G401 (cell line): ENCODE measurements at places on chromosomes 12 and 14.
A peak's percentile ranks its signal among the peaks of the same experiment; 100 is the strongest.

DNA sequence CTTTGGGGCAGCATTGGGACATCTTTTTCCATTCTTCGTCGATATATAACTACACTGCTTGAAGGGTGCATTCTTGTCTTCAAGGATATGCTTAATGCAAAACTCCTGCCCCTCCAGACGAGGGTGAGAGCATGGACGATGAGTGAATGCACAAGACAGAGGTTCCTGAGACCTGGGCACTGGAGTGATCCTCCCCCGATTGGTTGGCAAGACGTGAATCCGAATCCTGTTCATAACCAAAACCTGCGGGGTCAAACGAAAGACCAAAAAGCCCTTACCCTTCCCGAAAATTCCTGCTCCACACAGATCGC, 684 bp downstream of the KANSL2 start:
- DNase-seq, result no peak

- DNase-seq, result peak; percentile 31
Measured at GRCh38 chr12:45122768-45123380, 72.0 kb upstream of the DBX2 start.

DNA sequence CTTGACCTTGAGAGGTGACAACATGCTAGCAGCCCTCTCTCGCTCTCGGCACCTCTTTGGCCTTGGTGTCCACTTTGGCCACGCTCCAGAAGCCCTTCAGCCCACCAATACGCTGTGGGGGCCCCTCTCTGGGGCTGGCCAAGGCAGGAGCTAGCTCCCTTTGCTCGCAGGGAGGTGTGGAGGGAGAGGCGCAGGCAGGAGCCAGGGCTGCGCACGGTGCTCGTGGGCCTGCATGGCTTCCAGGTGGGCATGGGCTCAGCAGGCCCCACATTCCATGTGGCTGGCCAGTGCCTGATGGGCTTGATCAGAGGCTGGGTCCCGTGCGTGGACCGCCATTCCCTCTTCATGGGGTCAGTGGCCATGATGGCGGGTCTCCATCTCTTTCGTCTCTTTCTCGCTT, 1237.0 kb upstream of the USP15 start:
- no peak for DNase-seq

DNA sequence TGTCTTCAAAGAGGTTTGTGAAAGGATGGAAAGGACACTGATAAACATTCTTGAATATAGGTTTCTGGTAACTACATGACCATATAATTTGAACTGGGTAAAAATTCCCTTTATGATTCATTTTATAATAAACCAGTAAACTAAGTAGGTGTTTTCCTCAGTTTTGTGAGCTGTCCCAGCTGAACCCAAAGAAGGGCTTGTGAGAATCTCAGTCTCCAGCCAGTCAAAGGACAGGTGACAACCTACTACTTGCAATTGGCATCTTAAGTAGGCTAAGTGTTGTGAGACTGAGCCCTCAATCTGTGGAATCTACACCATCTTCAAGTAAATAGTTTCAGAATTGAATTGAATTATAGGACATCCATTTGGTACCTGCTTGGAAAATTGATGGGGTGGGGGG, 75.2 kb downstream of the MYF5 start:
- no peak for DNase-seq

DNA sequence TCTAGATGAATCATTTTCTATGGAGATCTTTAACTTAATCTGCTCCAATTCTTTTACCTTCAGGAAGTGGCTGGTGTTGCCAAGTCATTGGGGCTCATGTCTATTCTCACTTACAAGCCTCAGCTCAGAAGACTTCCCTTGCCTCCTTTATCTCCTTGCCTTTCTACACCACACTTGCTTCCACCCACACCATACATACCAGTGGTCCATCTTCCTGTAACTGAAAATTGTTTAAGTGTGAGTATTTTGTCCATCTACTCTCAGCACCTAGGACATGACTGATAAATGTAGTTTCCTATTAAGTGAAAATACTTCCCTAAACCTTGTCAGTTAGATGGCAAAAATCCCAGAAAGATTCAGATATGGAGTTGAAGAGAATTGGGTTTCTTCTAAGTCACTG, 199.7 kb upstream of the CPNE8 start:
- DNase-seq, result no peak

- DNase-seq, result peak; percentile 54
Measured at GRCh38 chr14:90562652-90563051, 165.8 kb downstream of the CALM1 start.

- DNase-seq, result peak; percentile 44
Measured at GRCh38 chr14:68786491-68787091, 6.3 kb downstream of the ZFP36L1 start.

- no peak for DNase-seq
Measured at GRCh38 chr12:91023326-91024004, 18.7 kb upstream of the EPYC start.

- no peak for DNase-seq
Measured at GRCh38 chr12:95182868-95183415, 34.3 kb downstream of the FGD6 start.

- DNase-seq, result no peak
Measured at GRCh38 chr12:109542014-109542413, 31.3 kb downstream of the MMAB start.

DNA sequence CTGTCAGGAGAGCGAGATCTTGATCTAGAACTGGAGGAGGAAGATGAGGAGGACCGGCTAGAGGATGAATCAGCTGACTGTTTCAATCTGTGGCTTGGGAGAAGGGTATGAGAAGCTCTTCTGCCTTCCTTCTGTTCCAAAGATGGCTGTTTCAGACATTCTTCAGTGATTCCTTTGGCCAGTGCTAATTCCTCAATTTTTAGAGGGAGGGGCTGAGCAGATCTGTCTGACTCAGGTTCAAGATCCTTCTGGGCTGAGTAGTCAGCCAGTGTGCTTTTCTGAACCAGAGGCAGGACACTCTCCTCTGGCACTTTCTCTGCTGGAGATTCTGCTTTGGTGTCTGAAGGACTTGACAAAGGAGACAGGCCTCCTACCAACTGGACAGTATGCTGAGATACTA, 15.2 kb downstream of the ACIN1 start:
- DNase-seq, result no peak

DNA sequence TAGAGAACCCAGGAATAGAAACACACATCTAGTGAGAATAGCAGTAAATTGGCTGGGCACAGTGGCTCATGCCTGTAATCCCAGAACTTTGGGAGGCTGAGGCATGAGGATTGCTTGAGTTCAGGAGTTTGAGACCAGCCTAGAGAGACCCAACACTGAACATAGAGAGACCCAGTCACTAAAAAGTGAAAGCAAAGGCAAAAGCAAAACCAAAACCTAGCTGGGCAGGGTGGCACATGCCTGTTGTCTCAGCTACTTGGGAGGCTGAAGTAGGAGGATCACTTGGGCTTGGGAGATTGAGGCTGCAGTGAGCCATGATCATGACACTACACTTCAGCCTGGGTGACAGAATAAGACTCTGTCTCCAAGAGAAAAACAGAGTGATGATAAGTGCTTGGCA, 37.5 kb upstream of the MIS18BP1 start:
- no peak for DNase-seq

DNA sequence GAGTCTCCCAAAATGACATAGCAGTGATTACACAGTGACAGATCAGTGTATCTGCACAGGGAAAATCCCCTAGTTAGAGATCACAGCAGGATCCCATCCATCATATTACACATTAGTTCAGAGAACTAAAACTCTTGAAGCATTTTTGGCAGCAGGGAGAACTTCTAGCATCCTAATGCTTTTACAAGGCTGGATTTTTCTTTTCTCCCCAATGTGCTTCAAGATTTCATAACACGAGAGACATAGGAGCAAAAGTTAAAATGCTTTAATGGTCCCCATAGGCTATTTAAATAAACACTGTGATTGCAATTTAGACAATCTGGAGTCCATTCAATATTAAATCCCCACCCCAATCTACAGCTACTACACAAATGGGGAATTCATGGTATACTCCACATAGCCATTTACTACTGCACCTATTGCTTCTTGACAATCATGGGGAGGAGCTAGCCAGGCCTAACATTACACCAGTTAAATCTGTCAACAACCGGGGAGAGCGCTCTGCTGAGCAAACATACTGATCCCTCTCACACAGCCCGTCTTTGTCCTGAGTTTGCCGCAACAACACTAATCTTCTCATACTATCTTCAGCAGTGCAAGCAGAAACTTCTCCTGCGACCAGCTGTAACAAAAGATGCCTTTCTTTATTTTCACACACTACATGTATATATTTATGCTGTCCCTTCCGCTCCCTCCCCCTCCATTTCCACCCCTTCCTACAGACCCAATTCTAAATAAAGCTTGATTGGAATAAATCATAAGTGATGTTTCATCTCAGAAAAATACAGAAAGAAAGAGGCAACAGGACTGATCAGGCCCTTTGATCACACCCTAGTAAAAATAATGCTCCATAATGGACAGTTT, 120.3 kb upstream of the SOX5 start:
- no peak for DNase-seq

GRCh38 chr14:63760014-63760413, 32.1 kb upstream of the SGPP1 start:
- no peak for DNase-seq

DNA sequence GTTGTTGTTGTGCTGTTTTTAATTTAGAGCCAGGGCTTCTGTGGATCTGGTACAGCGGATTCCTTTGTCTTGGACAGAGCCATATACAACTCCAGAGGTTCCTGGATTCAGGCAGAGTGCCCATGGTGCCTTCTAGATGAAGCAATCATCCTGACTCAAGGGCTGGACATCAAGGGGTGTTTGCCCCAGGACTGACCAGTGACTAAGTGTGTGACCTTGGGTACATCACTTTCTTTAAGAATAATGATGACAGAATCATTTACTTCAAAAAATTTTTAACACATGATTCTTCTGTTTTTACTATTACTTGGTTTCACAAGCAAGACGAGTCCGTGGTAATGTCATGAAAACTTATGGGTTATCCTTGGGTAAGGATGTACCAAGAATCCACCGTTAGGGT, 397.3 kb downstream of the ZFP36L1 start:
- no peak for DNase-seq

DNA sequence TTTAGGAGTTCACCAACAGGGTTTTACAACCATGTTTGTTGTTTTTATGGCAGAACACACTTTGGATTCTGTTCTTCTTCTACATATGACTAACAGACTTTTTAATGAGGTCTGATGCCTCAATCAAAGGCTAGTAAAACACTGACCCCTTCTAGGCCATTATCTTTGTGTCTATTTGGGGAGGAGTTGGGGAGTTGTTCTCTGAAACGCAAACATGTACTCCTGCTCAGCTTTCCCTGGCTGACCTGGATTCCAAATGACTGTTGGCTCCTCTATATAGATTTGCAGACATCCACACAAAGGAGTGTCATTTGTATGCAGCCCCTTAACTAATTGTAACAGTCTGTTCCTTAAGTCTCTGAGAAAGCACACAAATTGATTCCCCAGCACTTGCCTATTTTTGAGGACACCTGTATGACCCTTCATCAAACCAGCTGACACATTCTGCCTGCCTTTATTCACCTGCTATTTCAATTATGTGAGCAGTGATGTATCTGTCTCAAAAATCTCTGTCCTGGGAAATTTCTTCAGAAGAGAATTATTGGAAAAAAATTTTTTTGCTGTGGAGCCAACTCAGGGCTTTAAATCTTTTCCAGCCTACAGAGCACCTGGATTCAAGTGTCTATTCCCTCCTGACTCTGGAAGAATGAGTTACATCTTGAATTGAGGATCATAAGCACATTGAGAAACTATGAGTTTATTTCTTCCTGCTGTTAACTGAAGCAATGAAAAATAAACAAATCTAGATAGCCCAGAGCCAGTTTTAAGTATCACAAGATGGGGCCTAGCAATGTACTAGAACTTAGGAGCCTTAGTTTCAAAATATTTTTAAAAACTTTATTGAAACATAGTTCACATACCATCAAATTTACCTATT, 417.2 kb downstream of the RAD51B start:
- no peak for DNase-seq

GRCh38 chr14:34713122-34713680, 1.2 kb downstream of the CFL2 start:
- DNase-seq, result no peak

GRCh38 chr12:46372544-46373300, at the start of gene SLC38A2:
TSS of gene SLC38A2 (minus strand) at chr12:46372773. CDS start at chr12:46371293, 1,480 bp downstream.
- DNase-seq, result peak; percentile 97

DNA sequence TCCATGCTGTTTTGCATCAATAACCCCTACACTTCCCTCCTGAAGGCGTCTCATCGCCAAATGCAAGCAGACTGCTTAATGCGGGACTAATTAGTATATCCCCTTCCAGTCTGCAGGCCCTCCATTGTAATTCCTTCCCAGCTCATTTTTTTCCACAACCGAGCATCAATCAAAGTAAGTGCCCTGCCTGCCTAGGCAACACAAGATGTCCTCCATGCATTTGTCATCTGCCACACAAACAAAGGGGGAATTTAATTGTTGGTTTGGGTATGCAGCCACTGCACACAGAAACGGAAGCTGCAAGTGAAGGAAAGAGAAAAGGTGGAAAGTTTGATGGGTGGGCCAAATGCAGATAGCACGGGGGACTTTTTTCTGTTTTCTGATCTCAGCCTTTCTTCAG, 168.0 kb downstream of the EGLN3 start:
- DNase-seq, result no peak

DNA sequence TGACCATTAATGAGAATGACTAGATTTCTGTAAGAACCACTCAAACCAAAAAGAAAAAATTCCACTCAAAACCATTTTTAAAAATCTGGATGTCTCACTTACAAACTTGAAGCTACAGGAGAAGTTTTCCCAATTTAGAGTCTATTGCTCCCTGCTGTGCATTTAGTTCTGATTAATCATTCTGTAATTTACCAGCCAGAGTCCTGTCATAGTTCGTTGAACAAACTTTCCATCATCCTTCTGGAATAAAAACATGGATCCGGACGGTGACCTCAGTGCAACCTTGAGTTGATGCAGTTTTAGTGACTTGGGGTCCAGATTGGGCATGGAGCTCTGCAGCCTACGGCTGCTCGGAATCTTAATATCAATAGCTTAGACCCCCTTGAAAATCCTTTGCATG, 73.4 kb downstream of the PRMT8 start:
- DNase-seq, result no peak

DNA sequence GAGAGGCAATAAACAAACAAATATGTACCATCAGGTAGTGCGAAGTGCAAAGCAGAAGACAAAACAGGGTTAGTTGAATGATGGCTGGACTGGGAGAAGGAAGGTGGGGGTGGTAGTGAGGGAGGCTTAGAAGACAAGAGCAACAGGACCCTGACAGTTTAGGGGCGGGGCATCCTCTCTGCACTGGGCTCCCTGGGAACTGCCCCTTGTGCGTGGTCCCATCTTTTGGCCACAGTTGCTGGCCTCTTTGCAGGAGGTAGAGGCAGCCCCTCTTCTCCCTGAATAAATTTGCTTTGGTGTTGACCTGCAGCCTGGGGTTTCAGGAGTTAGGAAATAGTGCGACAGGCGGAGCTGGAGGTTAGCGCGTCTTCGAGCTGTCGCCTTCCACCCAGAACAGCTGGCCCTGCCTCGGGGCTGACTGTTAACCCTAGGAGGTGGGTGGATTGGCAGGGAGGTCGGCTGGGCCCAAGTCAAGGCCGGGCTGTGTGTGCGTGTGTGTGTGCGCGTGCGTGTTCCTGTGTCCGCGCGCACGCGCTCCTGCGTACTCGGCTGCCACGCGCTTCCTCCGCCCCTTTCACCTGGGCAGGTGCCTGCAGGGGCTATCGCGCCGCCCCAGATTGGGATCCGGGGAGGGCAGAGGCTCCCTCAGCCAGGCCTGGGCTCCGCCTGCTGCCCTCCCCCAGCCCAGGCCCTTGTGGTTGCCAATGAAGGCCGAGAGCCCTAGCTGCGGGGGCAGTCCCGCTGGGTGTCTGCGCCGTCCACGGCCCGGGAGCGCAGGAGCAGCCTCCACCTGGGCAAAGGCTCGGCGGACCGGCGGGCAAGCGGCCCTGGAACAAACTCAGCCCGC, 180.8 kb downstream of the ADCK1 start:
- DNase-seq, result peak; percentile 3
